ENCODE measurements at places on chromosomes 16 and 17.

GRCh38 chr16:34050787-34051320 lies 591.4 kb downstream of the TP53TG3F start:
- no peak for DNase-seq

GRCh38 chr16:67649494-67649931 lies 4.6 kb downstream of the CARMIL2 start:
- no peak for DNase-seq

- DNase-seq = no peak
These were observed 318.3 kb downstream of the CBLN1 start for GRCh38 chr16:48963306-48963705.

DNA sequence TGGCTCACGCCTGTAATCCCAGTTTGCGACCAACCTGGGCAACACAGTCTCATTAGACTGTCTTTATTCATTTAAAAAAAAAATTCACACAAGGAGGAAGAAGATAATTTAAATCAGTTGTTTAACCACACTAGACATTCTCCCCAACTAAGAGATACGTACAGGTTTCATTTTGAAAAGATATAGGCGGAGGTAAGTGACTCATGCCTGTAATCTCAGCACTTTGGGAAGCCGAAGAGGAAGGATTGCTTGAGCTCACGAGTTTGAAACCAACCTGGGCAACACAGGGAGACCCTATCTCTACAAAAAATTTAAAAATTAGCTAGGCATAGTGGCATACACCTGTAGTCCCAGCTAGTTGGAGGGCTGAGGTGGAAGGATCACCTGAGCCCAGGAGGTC lies 5.3 kb downstream of the CMTM4 start:
- no peak for DNase-seq

- DNase-seq = no peak
These were observed 3.5 kb upstream of the FTSJ3 start for GRCh38 chr17:63830904-63831491.

DNA sequence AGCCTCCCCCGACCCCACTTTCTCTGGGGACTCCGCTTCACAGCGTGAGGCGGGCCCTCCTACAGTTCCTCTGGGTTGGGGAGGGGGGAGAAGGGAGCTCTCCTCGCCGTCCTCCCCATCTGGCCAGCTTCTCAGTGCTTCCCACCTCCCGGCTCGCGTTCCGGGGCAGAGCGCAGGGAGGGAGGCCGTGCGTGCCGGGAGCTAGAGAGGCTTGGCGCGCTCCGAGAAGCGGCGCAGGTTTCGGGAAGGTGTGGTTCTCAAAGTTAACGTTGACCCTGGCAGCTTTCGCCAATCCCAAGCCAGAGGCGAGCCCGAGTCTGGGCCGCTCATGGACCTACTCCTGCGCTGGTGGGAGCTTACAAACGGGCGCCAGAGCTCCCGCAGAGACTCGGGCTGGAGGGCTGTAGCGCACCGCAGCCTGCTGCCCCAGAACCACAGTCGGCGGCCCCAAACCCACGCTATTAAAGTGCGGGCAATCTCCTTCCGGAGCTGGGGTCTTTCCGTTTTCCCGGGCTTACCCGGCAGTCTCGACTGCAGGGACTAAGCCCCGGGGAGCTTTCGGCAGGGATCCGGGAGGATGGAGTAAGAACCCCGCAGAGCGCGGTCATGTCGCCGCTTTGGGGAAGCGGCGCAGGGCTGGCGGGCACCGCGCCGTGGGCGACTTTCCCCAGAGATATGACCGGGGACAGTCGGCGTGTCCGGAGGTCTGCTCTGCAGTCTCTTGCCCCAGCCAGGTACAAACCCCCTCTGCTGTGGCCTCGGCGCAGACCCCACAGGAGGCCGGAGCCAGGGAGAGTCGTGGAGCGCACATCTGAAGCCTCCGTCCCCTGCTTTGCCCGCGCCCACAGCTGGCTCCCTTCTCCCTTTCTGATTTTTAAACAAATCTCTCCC lies 787 bp downstream of the CDH11 start:
- no peak for DNase-seq

GRCh38 chr17:72011561-72011960 lies 109.3 kb upstream of the SOX9 start:
- no peak for DNase-seq

- no peak for DNase-seq
These were observed 622 bp downstream of the HOXB6 start for GRCh38 chr17:48603959-48604769.

- no peak for DNase-seq
These were observed 182.8 kb upstream of the HS3ST3A1 start for GRCh38 chr17:13784434-13785095.

DNA sequence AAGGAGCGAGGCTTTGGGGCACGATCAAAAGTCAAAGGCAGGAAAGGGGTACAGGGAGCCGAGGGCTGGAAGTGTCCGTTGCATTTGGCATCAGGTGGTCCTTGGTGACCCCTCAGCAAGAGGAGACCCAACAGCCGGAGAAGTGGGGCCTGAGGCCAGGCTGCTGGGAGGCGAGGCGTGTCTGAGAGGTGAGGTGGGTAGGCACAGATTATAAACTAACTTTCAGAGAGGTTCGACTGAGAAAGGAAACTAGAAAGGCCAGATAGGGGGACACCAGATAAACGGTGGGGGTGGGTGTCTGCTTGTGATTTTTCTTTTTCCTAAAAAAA lies 3.6 kb downstream of the PECAM1 start:
- no peak for DNase-seq

GRCh38 chr17:50588391-50589049 lies 28.0 kb downstream of the CACNA1G start:
- DNase-seq = no peak

DNA sequence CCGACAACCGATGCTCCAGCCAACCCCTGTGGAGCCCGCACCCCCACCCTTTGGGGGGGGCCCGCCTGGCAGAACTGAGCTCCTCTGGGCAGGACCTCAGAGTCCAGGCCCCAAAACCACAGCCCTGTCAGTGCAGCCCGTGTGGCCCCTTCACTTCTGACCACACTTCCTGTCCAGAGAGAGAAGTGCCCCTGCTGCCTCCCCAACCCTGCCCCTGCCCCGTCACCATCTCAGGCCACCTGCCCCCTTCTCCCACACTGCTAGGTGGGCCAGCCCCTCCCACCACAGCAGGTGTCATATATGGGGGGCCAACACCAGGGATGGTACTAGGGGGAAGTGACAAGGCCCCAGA lies 17.9 kb downstream of the NGFR start:
- no peak for DNase-seq

- DNase-seq = no peak
These were observed at the start of gene KCNG4 for GRCh38 chr16:84239909-84240308. TSS of gene KCNG4 (minus strand) at chr16:84240012. CDS start at chr16:84237485, 2,527 bp downstream.

GRCh38 chr17:47338026-47338425 lies 14.3 kb downstream of the EFCAB13 start:
- DNase-seq = no peak

DNA sequence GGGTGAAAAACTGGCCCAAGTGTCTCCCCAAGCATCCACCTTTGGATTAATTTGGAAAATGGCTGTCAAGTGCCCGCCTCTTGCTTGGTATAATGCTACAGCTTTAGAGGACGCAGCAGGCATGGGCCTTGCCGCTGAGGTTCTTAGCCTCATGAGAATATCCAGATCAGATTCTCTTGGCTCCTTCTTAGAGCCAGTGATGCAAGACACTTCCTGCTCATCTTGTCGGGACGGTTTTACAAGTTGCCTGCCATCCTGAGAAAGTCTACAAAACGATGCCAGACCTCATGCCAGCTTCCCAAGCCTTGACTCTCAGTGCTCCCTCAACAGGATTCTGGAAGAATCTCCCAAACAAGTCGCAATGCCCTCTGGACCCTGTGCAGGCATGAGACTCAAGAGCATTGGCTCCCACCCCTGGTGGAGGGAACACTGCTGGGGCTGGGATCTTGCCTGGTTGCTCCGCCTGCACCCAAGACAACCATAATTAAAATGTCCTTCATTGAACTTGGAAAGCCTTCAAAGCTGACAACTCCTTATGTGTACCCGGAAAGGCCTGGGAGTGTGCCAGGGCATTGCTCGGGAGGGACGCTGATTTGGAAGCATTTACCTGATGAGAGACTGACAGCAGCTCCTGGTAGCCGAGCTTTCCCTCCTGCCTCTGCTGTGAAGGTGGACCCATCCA lies 25.8 kb upstream of the STH start:
- DNase-seq = no peak

- no peak for DNase-seq
These were observed 722.9 kb upstream of the EEF2KMT start for GRCh38 chr16:5820472-5820871.

- no peak for DNase-seq
These were observed 57.8 kb downstream of the ENGASE start for GRCh38 chr17:79132271-79133064.

GRCh38 chr16:5451641-5452040 lies 354.0 kb upstream of the EEF2KMT start:
- DNase-seq = no peak

DNA sequence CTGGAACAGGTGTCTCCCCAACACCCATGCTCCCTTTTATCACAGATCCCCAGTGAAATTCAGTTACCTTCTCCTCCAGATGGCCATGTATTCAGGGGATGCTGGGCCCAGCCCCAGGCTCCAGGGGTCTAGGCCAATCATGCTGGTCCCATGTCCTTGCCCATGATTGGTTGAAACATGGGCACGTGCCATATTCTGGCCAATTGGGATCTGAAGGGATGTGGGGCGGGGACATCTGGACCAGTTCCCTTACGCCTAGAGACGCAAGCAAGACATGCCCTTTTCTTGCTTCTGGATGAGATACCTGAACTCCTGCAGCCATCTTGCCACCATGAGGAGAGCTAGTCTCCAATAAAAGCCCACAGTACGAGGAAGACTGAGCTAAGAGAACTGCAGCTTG lies 31.0 kb upstream of the ST6GALNAC1 start:
- no peak for DNase-seq

DNA sequence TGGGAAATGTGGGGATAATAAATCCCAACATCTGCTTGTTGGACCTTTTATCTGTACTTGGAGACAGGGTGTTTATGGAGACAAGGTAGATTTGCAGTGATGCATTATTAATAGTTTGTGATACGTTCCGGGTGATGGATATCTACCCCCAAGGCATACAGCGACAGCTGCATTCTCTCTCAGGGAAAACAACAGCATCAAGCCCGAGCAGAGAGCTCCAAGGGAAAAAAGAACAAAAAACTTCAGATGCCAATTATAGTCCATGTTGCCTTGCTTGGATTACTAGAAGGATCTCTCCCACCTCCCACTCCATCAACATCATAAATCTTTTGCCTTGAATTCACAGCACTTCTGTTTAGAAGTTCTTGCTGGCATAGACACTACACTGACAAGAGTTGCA lies 187.5 kb upstream of the CDH11 start:
- DNase-seq = no peak

DNA sequence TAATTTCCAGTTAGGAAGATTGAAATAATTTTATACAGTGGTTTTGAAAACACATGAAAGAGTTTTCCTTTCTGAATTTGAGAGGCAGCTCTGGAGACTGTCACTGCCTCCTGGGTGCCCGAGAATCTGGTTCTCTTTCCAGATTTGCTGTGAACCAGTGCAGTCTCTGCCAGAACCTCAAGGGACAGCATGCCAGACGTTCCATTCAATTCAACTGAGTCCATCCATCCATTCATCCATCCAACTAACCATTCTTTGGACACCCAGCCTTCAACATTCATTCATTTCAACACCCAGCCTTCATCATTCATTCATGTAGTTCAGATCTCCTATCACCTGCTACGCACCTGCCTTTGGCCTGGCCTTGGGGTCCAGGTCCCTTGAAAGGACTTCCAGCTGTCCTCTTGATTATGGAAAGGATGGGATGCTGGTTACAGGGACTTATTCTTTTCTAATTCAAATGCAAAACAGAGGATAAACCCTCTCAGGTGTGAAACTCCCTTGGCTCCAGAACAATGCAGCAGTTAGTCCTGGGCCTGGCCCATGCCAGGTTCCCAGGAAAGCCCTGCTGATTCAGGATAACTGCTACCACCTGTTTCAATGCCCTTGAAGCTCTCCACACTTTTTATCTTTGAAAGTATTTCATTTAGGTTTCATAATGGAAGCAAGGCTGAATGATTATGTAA lies 68.7 kb downstream of the WSCD1 start:
- no peak for DNase-seq

GRCh38 chr16:15649727-15650018 lies 372 bp upstream of the NDE1 start:
- no peak for DNase-seq

DNA sequence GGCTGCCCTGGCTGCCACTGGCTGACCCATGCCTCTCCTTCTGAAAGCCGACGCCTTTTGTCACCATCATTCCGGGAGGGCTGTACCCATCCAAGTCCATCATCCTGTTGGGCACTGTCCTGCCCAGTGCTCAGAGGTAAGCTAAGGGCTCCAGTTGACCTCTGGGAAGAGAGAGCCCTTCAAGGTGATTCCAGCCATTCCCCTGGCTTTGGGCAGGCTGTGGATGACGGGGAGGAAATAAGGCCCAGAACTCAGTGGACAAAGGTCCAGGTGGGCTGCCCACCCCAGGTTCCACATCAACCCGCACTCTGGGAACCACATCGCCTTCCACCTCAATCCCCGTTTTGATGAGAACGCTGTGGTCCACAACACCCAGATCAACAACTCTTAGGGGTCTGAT lies 45.8 kb downstream of the NOS2 start:
- DNase-seq = no peak

GRCh38 chr16:69223882-69224281 lies 36.9 kb downstream of the SNTB2 start:
- DNase-seq = no peak

DNA sequence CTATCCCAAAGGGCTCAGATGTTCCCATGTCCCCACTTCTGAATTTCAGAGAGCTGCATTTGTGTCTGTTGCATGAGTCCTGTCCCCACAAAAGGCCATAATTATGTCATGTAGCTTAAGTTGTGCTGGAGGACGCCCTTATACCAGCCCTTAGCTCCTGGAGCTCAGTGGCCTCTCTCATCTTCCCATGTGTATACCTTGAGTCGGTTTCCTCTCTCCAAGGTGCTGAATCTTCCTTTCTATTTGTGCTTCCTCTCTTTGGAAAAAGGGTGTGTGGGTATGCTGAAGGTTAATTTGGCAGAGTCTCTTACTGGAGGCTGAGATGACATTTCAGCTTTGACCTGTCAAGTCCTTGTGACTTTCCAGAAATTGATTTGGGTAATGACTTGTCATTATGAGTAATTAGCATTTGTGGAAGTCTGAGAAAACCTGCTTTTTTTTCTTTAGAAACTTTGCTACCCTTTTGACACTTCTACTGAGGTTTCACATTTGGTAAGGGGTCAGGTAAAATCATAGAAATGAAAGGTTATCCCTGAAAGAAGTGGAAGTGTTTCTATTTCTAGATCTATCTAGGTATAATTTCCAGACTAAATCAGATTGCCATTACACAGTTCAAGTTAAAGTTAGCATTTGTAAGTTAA lies 185.4 kb downstream of the ABCC12 start:
- no peak for DNase-seq

DNA sequence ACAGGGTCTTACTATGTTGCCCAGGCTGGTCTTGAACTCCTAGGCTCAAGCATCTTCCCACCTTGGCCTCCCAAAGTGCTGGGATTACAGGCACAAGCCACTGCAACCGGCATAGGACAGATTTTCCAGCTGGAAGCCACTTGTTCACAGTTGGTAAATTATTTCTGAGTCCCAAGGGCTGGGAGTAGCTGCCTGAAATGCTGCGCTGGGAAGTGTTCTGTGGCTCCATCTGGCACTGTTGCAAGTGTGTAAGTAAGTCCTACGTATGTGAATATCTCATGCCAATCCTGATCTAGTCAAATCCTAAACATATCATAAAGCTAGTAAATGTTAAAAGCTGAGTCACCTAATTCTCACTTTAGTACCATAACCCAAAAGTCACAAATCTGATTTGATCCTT lies 48.1 kb downstream of the YWHAE start:
- DNase-seq = no peak

All from AG04449 (cell line).